RWPE1 (cell line): ENCODE measurements at places on chromosomes 2 and 18.

DNA sequence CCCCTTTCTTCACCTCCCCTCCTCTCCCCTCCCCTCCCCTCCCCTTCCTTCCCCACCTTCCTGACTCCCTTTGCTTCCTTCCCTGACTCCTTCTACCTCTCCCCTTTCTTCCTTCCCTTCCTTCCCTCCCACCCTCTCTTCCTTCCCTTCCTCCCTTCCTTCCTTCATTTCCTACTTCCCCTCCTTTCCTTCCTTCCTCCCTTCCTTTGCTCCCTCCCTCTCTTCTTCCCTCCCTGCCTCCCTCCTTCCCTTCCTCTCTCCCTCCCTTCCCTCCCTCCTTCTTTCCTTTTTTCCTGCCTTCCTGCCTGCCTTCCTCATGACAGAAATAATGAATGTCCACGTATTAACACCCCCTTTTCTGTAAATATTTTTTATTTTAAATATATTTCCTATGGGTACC is 260.2 kb downstream of the ZNF407 start:
- no peak for DNase-seq

DNA sequence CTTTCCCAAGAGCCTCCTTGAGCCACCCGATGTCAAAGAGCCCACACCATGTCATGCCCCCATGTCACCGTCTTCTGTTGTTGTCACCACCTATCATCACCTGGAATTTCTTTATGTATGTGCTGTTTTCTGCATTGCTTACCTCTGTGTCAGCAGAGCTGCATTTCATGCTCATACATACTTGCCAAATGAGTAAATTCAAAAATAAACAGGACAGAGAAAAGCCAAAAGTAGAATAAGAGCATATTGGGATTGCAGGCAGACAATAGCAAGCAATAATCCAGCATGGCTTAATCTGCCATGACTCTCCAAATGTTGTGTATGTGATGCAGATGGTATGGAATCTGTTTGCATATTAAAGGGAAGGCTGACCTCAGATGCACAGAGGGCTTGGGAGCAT is 15.3 kb upstream of the RGPD4 start:
- no peak for DNase-seq

DNA sequence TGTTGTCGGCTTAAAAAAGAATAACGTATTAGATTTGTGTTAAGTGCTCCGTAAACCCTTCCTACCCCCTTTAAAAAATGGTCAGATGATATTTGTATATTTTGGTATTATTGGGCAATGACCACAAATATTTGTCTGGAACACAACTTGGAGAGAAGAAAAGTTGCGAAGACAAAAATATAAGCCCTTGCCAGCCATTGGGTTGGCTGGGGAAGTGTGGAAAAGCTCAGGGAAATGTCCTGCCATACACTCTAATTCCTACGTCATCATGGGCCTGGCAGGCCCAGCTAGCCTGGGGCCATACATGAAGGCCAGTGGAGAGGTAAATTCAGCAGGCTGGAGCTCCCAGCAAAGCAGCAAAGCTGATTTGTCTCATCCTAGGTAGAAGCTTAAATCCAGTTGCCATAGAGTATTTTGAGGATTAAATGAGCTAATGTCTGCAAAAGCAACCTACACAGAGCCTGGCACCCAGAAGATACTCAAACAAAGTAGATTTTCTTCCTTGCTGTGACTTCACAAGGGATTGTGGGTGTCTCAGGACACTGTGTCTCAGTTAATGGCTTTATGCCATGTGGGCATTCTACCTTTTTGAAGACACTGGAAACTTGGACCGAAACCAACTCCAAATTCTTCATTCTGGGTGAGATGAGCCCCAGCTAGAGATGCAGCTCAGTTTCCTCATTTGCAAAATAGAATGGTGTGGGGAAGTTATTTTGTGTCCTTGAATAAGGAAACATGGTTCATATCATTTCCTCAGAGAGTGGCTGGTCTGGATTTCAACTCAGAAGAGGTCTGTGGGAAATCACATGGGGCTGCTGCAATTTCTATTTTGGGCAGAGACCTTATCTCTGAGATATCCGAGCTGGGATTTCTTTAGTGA is 87.9 kb upstream of the MAP4K3 start:
- no peak for DNase-seq

DNA sequence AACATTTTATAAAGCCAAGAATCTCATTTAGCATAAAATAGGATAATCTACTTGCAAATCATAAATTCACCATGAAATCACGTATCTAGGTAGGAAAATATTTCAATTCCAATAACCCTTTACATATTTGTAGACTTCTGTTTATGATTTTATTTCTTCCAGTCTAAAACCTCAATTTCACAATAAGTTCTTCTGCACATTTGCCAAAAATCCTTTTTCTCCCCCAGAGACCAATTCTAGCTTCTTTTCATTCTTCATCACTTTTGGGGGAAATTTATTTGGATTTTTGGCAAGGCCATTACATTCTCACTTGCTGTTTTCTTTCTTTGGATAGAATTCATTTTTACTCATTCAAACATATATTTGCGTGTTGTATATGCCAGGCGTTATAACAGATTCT is 86.8 kb downstream of the SPRED2 start:
- DNase-seq, result no peak

GRCh38 chr18:74534150-74534969 is at the start of gene CNDP1:
TSS of gene CNDP1 (plus strand) at chr18:74534500. CDS start at chr18:74534668, 168 bp downstream.
- DNase-seq, result no peak

GRCh38 chr2:142217804-142218203 is 87.0 kb upstream of the LRP1B start:
- no peak for DNase-seq

- DNase-seq, result no peak
These were observed 45.0 kb upstream of the DARS1 start for GRCh38 chr2:136030406-136030805.

- DNase-seq, result no peak
These were observed 12.6 kb upstream of the ITM2C start for GRCh38 chr2:230852113-230852512.

GRCh38 chr2:240060977-240061591 is 7.8 kb upstream of the OR6B3 start:
- DNase-seq, result peak; percentile 48

- no peak for DNase-seq
These were observed 912.7 kb downstream of the CPS1 start for GRCh38 chr2:211468877-211469663.

DNA sequence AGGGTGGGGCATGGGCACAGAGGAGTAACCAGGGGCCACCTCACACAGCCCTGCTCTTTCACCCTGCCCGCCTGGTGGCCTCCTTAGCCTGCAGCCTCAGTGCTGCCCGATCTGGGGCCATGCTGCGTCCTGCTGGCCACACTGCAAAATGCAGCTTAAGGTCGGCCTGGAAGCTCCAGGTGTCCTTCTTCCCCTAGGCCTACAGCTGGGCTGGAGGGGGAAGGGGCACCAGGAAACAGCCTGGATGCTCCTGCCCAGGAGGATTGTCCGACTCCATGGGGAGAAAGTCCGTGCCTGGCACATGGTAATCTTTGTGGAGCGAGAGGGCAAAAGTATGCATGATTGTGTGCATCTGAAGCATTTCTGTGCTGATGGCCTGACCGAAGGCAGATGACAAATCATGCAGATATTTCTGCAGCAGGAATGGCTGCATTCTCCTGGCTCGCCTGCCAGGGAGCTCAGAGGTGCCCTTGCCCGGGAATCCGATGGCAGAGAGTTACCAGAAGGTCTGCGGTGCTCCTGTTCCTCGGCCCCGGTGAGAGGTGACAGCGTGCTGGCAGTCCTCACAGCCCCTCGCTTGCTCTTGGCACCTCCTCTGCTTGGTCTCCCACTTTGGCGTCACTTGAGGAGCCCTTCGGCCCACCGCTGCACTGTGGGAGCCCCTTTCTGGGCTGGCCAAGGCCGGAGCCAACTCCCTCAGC is 12.8 kb upstream of the ALPP start:
- DNase-seq, result no peak

DNA sequence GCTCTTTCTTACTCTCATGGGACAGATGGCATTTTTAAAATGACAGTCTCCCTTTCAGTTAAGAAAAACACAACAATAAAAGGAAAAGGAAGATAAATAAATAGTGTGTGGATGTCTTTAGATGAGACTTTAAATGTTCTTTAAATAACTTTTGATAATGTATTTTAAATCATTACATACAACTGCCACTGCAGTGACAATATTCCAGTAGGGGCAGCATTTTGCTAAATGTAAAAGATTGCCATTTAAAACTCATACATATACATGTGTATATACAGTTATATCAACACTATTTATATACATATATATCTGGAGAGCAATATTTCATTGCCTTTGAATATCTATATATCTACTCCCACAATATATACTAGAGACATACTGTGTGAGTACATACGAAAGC is 90.7 kb downstream of the INO80D start:
- no peak for DNase-seq

- DNase-seq, result no peak
These were observed 91.7 kb upstream of the TGIF1 start for GRCh38 chr18:3358310-3358709.

DNA sequence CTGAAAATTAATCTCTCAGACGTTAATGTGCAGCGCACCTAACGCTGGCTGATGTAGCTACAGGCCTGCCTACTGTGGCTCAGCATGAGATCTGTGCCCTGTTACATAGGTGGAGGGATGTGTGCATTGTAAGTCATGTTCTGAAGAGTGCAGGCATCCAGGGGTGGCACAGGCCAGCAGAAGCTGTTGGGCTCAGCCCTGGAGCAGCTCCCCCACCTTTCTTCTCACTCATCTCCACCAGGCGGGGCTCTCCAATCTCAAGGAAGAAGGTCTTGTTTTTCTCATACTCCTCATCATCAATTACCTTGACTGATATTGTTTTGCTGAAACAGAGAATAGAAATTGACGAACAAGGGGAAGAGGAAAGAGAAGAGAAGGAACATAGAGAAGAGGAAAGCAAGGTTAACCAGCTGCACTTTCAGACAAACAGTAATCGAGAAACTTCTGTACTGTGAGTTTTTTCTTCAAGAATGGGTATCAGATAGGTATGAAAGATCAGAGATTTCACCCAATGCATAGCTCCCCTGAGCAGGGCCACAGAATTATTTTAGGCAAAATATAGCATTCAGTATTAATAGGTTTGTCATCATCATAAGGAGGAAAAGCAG is 273.6 kb downstream of the SLC8A1 start:
- no peak for DNase-seq

DNA sequence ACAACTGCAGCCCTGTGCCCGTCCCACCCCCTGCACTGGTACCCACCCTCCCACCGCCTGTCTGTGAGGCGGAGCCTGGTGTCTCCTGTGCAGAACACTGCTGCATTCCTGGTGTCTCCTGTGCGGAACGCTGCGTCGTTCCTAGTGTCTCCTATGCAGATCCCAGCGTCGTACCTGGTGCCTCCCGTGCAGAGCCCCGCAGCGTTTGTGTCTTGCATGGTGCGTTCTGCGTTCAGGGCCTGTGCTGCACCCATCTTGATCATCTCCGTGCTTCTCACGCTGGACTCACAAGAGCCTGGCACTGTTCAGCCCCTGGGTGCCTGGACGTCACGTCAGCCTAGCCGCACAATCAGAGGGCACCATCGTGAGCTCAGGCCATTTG is 248.6 kb upstream of the SALL3 start:
- DNase-seq, result no peak

DNA sequence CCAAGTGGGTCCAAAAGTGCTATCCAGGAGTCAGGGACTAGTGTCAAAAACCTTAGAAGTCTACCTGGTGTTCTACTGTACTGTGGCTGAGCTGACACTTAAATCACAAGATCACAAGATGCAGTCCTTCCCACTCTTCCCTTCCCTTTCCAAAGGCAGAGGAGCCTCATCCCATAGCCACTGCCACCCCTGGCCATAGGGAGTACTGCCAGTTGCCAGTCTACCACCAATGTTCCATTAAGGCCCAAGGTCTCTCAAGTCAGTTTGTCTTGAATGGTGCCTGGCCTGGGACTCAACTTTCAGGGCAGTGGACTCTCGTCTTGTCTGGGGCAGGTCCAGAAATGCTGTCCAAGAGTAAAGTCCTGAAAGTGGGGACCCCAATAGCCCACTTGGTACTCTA is 585.6 kb downstream of the NUP35 start:
- no peak for DNase-seq

DNA sequence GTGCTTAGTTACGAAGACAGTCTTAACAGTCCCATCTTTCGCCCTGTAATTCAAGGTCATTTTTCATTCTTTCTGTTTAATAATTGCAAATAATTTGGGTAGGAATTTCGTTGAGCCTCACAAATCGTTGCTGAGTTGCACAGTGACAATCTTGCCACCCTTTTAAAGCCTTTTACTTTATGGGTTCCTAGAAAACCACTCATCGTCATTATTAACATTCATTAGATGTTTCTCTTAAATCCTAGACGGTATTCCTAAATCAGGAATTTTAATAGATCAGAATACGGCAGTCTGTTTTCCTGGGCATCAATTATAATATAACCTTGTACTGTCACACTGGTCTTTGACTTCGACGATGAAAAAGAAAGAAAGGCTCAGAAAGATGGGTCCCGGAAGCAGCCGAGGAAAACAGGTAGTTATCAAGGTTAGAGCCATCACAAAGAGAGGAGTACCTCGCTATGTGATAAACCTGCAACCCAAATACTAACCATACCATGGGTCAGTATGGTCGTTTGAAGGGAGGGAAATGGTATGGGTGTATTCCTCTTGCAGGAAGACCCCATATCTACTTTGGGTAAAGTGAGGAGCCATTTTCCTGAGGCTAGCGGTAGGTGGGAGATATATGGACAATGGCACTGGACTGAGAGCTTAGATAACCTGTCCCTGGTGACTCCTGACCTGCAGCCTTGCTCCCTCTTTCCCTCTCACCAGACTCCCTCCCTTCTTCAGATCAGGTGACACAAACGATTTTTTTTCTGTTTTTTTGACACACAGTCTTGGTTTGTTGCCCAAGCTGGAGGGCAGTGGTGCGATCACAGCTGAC is 981 bp upstream of the SF3B1 start:
- no peak for DNase-seq

- DNase-seq, result no peak
These were observed 288.5 kb upstream of the SLC39A10 start for GRCh38 chr2:195368249-195369217.

DNA sequence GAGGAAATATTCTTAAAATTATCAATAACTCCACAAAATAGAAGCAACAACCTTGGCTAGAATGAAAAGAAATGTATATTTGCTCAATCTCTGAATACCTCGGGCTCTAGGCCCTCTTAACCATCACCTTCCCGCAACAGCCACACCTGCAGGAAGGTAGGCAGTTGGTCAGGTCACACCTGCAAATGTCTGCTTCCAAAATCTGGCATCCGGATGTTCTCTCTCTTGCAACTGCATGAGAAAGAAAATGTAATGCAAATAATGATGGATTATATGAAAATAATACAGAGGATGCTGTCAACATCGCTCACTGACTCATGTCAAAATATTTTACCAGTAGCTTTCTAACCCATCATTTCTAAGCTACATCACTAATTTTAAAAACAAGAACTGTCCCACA is 148.3 kb downstream of the SATB2 start:
- DNase-seq, result no peak

- DNase-seq, result peak; percentile 52
These were observed 33.8 kb upstream of the NFATC1 start for GRCh38 chr18:79361766-79362522.

- no peak for DNase-seq
These were observed 7.9 kb upstream of the CCBE1 start for GRCh38 chr18:59705145-59705544.

- peak; percentile 88 for DNase-seq
These were observed 111.5 kb downstream of the MCFD2 start for GRCh38 chr2:46803911-46804670.

- DNase-seq, result no peak
These were observed 363.6 kb downstream of the RNF144A start for GRCh38 chr2:7280790-7281189.
